CD4-positive, alpha-beta T cell treated with Interleukin-6 at 100 ng/mL for 8 hours (primary cell): ENCODE measurements at places on chromosomes 13 and 19.

GRCh38 chr19:28468701-28469459, 744.1 kb downstream of the UQCRFS1 start:
- DNase-seq, result no peak

GRCh38 chr19:48415395-48415794, 21.9 kb downstream of the GRIN2D start:
- DNase-seq, result peak; percentile 69

DNA sequence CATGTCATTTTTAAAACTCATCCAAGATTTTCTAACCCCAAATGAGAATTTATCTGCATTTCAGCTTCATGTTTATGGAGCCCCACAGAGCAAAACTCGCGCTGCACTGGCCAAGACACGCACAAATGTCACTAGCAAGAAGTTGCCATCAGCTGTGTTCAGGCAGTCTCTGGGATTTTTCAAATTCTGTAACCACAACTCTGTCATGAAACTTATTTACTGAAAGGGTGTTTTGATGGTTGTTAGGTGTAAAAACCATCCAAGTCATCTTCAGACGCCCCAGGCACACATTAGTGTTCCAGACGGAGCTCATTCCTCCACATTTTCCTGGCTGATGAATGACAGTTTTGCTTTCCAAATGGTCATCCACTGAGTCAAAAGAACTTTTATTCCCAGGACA, 63.4 kb downstream of the SLC7A1 start:
- DNase-seq, result no peak

DNA sequence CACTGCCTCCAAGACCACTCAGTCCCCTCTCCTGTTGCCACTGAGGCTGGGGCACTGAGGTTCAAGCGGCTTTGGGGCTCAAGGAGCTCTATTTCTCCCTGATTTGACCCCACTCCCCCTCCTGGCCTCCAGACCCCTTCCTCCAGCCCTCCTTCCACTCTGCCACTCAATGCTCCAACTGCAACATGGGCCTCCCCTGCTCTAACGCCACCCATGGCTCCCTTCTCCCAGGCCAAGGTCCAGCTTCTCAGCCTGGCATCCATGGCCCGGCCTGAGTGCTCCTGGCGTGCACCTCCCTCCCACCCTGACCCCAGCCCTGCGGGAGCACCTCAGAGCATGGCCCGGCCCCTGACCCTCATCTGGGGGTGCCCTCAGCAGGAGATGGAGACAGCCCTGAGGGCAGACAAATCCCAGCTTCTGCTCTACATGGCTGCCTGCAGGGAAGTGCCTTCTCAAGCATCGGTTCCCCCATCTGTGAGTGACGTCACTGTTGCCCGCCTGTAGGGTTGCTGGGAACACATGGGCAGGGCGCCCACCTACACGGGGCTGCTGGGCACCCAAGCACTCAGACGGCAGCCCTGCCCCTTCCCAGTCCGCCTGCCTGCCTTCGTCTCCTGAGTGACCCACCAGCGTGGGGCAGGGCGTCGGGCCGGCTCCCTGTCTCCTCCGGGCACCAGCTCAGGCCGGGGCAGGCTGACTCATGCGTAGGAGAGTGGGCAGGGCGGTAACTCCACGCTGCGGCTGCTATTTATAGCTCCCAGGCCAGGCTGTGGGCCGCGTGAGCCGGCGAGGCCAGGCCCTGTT, 1.6 kb upstream of the DIRAS1 start:
- no peak for DNase-seq

GRCh38 chr13:58397596-58398387, 766.2 kb downstream of the PCDH17 start:
- DNase-seq, result no peak

- DNase-seq, result no peak
Observed at GRCh38 chr13:76292031-76292430, 594.2 kb downstream of the KCTD12 start.

DNA sequence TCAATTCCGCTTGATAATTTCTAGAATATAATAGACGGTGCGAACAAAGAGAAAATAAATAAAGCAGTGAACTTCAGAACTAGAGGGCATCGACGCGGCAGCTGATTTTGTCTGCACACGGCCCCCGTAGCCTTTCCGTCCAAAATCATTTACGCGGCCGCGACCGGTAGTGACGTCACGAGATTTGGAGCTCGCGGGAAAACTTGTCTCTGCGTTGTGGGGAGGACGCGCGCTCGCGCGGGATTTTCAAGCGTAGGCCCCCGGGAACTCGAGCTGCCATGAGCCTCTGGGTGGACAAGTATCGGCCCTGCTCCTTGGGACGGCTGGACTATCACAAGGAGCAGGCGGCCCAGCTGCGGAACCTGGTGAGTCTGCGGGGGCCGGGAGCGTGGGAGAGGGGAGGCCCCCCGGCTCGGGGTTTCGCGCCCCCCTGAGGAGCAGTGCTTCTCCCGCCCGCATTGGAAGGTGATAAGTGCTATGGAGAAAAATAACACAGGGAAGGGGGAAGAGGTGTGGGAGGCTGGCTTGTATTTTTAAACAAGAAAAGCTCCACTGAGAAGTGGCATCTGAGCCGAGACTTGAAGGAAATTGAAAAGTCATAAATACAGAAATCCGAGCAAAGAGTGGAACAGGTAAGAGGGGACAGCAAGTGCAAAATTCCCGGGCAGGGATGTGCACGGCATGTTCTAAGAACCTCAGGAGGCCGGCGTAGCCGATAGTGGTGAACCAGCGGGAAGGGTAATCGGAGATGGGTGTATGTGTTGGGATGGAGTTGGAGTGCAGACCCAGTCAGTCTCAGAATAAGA, at the start of gene RFC3:
TSS of gene RFC3 (plus strand) at position 249 of the 806 bp plus-strand sequence. CDS start at position 279, 30 bp downstream.
- peak; percentile 86 for DNase-seq

DNA sequence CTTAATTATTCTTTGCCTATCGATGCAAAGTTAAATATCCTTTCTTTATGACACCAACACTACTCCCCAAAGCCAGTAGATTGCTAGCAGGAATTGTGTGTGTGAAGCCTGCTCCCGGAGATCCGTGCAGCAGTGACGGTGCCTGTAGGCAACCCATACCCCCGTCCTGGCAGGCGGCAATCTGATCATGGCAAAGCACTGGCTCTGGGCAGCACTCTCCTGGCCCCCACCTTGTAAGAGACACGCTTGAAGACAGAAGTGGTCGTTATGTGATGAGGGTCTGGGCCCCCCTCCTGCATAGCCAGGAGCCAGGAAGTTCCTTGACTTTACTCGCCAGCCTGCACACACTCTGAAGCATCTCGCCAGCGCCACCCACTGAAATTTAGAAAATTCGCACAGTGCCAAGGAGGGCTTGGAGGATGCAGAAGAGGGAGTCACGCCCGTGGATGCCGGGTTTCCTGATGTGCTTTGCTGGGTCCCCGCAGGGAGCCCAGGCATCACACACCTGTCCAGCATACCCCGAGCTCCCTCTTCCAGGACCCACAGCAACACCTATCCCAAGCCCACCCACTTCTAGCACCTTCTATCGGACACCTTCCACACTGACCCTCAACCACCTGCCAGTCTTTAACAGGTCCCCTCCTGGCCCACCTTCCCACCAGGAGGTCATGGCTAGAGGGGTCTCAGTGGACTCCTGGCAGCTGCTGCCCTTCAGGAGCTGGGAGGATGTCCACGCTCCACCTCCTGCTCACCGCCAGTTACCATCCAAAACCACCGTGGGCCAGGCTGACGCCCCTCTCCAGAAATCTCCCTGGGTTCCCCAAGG, 54.5 kb downstream of the CEBPG start:
- DNase-seq, result no peak

GRCh38 chr13:49869519-49869918, 66.6 kb downstream of the SPRYD7 start:
- DNase-seq, result no peak

DNA sequence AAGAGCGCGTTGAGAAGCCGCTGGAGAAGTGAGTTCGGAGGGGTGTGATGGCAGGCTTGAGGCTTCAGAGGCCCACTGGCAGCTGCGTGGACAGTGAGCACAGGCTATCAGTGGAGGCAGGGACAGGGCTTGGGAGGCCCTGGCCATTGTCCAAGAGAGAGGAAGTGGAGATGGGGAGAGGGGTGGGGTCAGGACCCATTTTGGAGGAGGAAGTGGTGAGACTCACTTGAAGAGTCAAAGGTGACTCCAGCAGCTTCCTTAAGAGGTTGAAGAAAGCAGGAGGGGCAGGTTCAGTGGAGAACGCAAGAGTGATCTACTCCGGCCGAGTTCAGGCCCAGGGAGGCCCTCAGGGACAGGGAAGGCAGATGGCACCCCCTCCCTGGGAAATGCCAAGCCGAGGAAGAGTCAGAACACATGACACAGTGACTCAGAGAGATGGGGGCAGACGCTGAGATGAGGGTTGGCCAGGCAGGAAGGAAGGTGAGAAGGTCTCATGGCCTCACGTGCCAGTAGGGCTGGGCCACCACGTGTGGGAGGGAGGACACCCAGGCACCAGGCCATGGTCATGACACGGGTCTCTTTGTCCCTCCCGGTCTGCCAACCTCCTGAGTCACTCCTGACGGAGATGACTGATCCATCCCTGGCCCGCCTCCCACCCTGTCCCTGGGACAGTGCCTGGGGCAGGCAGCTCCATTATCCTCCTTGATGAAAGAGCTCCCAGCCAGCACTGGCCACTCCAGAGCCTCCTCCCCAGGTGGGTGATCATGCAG, 10.1 kb upstream of the CD22 start:
- no peak for DNase-seq
